ENCODE measurements at places on chromosomes 16 and 17.

DNA sequence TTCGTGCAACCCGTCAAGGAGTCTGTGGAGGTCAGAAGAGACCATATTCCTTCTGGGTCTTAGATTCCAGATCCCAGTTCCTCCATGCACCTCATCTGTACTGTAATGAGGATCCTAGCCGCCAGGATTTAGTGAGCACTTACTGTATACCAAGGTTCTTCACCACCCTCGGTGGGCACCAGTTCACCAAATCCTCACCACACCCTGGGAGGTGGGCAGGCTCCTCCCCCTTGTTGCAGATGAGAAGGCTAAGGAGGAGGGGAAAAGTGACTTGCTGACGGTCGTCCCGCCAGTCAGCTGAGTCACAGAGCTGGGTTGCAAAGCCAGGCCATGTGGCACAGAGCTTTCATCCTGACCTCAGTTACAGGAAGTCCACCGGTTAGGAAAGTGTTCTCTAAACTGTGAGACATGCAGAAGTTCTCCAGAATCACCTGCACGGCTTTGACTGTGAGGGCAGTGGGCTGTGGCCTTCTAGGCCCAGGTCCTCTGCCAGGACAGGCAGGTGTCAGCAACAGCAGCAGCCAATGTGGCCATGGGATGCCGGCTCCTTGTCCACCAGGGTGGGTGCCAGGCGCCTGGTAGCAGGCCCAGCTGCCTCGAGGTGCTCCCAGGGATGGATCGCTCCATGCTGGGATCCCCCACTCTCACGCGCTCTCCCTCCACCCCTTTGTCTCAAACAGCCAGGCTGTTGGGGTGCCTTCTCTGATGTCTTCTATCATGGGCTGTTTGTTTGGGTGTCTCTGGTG is 240.3 kb upstream of the GSE1 start:
- DNase-seq, result peak; percentile 42

DNA sequence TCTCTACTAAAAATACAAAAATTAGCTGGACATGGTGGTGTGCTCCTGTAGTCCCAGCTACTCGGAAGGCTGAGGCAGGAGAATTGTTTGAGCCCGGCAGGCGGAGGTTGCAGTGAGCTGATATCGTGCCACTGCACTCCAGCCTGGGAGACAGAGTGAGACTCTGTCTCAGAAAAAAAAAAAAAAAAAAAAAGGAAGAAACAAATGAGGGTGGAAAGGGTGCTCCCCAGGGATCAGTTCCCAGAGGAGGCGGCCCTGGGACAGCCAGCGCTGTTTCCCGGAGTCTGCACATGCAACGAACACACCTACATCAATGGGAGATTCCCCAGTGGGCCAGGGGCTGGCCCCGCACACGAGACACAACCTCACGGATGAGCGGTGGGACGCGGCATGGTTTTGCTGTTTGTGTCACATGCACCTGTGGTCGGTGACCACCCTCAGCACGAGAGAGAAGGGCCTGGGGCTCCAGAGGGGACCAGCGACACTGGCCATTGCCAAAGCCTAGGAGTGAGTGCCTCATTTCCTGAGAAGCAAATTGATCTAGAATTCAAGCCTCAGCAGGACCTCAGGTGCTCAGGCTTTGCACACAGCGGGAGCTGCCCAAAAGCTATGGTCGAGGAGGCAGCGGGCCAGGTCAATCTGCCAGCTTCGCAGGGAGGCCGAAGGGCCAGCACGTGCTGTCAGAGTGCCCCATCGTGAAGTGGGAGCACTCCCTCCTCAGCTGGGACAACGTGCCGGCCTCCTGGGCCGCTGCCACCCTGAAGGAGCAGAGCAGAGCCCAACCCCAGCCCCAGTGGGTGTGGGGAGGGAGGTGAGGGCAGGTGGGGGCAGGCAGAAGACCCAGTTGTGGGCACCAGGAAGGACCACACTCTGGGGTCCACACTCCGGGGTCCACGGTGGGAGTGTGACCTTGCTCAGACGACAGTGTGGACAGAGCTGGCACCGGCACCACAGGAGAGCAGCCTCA is 13.8 kb upstream of the WDR45B start:
- DNase-seq, result no peak

DNA sequence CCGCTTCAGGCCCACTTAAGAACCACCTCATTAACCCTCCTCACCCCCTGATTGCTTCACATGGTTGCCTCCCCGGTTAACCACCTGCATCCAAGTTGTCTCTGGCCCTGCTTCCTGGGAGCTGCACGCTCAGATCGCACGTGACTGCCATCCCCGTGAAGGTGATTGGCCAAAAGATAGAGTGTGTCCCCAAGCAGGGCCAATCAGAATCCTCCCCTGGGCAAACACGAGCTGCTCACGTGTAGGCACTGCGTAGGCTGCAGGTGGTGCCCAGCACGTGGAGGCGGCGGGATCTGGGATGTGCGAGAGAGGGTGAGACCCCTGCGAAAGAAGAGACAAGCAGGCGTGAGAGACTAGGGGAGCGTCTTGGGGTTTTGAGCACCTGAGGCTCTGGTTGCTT is 111.8 kb upstream of the CRHR1 start:
- no peak for DNase-seq

GRCh38 chr17:57676543-57676942 is 68.6 kb downstream of the CCDC182 start:
- no peak for DNase-seq

- DNase-seq, result no peak
These were observed 9.6 kb downstream of the GALK1 start for GRCh38 chr17:75755205-75755901.

- DNase-seq, result no peak
These were observed 145.7 kb upstream of the IRX3 start for GRCh38 chr16:54431997-54432896.

DNA sequence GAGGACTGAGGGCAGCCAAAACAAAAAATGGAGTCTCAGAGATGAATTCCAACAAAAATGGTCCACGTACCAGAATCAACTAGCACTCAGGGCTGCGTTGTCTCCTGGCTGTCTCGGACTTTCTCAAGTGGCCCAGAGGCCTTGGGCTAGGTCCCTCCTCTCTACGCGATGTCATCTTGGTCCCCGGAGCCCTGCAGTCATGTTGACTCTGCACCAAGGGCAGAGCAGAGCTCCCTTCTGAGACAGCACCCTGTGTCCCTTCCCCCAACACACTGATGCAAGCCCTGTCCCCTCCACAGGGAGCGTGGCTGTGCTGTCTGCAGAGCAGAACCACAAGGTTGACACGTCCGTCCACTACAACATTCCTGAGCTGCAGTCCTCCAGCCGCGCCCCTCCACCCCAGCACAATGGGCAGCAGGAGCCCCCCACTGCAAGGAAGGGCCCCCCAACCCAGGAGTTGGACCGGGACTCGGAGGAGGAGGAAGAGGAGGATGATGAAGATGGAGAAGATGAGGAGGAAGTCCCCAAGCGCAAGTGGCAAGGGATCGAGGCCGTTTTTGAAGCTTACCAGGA is 20.8 kb downstream of the GINS2 start:
- DNase-seq, result no peak

DNA sequence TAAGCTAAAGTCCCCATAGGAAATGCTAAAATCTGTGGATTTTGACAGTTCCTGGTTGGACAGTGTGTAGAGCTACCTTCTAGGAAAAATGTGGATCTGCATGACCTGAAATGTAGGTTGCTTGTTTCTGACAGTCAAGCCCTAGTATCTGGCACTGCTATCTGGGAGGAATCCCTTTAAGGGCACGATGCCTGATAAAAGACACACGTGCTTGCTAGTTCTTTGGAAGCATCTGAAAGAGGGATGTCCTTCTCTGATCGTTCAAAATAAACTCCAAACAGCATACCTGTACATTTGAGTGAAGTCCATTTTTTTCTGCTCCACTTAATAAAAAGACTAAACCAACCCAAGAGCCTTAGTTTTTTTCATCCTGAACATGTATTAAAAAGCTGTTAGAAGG is 101.3 kb downstream of the CDK5R1 start:
- no peak for DNase-seq

DNA sequence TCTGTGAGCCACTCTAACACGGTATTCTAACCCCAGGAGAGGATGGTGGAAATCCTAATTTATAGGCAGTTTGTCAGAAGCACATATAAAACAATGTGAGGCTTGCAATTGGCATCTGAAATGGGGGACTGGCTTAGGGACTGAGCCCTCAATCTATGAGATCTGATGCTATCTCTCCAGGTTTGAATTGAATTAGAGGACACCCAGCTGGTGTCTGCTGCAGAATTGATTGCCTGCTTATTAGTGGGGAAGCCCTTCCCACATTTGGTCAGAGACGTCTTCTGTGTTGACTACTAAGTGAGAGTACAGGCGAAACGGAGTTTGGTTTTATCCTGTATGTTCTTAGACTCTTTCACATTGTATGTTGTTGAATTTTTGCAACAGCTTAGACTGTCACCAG is 13.6 kb upstream of the TMIGD1 start:
- DNase-seq, result no peak

DNA sequence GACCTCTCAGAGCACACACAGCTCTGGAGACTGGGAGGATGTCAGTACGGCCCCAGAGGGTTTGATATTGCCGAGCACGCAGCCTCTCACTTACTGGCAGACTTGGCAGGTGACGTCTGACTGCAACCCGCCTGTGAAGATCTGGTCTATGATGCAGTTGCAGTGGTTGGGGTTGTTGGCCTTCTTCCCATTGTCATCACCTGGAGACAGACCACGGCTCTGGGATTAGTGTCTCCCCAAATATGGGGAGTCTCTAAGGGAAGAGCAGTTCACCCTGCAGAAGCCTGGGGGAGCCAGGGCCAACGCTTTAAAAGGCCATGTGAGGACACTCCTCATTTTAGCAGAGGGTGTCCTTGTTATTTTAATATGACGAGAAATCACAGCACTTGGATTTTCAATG is 30.1 kb downstream of the USP22 start:
- DNase-seq, result no peak

DNA sequence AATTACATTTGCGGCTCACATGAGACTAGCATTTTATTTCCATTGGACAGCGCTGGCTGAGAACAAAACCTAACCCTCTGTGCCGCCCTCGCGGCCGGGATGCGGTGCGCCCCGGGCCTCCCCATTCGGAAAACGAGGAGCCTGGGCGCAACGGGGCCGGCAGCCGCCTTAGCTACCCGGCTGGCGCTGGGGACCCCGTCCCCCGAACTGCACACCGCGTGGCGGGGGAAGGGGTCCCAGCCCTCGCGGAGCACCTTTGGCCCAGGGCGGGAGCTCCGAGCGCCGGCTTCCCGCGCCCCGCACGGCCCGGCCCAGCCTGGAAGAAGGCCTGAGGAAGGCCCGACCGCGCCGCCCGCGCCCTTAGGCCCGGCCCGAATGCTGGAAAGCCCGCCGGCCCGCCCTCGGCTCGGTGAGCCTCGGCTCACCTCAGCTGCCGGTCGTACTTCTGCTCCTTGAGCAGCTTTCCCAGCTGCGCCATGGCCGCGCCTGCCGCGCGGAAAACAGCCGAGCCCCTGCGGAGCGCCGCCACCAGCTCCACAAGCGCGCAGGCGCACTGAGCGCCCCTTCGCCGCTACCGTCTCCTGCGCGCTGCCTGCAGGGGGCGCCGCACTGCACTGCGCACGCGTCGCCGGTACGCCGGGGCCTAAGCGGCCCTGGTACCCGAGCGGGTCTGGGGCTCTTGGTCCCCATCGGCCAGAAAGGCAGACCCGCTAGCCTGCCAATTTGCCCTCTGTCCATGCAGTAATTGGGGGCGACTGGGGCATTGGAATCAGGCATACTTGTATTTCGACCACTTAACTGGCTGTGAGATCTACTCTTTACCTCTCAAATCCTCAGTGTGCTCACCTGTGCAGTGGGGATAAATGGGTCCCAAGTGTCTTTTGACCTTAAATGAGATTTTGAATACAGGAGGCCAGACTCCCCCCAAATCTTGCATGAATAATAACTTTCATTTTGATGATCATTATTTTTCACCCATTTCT is at the start of gene NAE1:
TSS of gene NAE1 (minus strand) at position 555 of the 983 bp plus-strand sequence. CDS start at position 478, 77 bp downstream.
- DNase-seq, result peak; percentile 88

DNA sequence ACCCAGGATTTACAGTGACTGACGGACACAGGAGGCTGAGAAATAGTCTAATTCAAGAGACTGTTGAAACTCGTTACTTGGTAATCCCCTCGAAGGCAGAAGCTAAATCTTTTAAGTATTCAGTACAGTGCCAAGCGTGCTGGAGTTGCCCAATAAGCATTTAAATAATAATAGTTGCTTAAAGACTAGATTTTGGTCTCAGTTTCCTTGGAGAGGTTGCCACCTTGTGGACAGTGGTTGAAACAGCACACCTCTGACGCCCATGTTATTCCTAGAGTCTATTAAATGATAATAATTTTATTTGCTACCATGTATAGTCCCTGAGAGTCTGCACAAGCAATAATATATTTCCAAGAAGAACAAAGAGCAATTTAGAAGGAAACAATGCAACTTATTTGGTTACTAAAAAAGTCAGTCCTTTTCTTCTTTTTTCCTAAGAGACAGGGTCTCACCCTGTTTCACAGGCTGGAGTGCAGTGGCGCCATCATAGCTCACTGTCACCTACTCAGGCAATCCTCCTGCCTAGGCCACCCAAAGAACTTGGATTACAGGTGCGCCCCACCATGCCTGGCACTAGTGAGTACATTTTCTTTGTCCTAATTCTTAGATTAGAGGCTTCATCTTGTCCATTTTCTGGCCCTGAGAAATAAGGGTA is 138.0 kb upstream of the NUDT7 start:
- peak; percentile 11 for DNase-seq

DNA sequence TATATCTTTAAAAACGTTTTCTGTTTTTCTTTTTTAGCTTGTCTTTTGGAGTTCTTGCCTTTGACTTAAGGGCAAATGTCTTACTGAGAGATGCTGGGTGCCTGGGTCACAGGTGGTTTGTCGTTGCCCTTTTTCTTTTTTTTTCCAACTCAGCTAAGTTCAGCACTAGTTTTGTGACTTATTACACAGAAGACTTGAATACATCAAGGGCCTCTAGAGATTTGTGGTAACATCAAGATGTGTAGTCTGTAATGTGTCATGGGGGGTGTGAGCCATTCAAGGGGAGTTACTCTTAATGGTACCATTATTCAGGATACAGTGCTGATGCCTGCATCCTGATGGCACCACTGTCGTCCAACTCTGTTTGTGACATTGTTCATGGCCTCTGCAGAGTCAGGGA is 95.1 kb downstream of the PRKCA start:
- DNase-seq, result no peak

- DNase-seq, result no peak
These were observed 7.9 kb downstream of the SNAI3 start for GRCh38 chr16:88678224-88678979.
